HS-5 (cell line): ENCODE measurements at places on chromosomes 1 and 21.
A peak's percentile ranks its signal among the peaks of the same experiment; 100 is the strongest.

DNA sequence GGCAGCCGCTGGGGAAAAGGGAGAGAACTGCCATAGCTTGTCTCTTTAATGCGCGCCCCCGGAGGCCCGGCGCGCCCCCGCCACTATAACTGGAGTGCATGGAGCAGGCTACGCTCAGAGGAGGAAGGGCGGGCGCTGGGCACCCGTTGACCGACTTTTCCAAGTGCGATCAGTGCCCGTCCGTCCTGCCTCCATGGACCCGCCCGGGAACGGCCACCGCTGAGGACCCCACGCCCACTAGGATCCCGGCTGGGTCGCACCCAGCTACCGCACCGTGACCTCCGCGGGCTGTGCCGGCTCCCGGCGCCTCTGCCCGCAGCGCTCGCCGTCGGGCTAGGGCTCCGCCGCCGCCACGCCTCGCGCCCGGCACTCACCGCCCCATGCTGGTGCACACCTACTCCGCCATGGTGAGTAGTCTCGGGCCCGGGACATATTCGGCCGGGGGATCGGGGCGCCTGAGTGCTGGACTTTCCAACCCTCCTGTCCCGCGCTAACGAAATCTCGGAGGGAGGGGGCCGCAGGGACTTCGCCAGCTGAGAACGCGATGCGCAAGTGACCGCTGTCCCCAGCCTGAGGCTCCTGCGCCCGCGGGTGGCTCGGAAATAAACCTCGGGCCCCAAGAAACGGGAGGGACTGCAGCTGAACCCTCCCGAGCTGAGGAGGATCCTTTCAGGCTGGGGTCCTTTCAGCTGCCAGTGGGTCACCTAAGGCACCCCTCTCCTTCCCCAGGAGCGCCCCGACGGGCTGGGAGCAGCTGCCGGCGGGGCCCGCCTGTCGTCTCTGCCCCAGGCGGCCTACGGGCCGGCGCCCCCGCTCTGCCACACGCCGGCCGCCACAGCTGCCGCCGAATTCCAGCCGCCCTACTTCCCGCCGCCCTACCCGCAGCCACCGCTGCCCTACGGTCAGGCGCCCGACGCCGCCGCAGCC, at the start of gene TFAP2E:
Gene TFAP2E, plus strand, starts transcription at position 117 of the 927 bp plus-strand sequence. Its CDS starts 264 bp downstream, at position 381.
- DNase-seq = no peak

DNA sequence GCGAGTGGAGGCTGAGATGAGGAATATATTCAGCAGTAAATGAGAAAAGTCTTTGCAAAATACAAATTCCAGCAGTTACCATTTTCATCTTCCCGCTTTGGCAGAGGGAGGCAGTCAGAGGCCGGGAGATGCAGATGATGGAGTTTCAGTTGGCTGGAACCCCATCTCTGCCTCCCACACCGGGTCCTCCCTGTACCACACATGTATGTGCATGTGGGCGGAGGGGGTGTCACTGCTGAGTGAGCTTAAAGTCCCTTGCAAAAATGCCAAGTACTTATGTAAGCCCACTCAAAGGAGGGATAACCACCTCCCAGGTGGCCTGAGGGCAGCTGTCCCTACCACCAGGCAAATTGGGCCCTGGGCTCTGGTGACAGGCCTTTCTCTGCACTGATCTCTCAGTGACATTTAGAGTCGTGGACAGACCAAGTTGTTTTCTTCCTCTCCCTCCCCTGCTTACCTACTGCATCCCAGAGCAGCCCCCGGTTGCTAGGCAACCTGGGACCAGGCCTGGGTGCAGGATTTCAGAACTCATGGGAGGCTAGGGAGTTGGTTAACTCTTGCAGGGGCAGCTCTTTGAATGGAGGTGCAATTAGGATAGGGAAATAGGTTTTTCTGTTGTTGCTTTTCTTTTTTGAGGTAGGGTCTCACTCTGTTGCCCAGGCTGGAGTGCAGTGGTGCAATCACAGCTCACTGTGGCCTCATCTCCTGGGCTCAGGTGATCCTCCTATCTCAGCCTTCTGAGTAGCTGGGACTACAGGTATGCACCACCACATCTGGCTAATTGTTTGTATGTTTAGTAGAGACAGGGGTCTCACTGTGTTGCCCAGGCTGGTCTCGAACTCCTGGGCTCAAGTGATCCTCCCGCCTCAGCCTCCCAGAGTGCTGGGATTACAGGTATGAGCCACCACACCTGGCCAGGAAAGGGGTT, 17.1 kb upstream of the UBXN10 start:
- no peak for DNase-seq

DNA sequence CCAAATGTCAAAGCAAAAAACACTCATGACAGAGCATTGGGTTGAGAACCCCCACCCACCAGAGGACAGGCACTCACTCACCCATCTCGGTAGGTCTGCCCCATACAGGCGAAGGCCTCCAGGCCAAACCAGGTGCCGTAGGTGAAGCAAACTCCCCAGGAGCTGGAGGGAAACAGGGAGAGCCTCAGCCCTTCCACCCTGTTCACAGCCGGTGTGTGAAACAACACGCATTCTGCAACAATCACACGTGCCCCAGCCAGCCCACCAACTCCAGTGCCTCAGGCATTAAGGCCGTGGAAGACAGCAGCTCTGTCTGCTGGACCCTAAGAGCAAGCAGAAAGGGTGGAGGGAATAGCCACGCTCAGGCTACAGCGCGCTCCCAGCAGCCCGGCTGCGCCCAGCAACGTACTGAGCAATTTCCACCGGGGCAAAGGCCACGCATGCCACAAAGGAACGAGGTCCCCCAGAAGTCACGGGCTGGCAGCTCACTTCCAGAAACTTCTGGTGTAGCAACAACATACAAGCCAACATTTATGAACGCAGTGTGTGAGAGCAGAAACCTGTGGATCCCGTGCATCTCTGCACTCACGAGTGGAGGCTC, 11.4 kb upstream of the SPATC1L start:
- DNase-seq = no peak

- DNase-seq = no peak
These were observed 40.8 kb upstream of the DOCK7 start for GRCh38 chr1:62728963-62729362.

DNA sequence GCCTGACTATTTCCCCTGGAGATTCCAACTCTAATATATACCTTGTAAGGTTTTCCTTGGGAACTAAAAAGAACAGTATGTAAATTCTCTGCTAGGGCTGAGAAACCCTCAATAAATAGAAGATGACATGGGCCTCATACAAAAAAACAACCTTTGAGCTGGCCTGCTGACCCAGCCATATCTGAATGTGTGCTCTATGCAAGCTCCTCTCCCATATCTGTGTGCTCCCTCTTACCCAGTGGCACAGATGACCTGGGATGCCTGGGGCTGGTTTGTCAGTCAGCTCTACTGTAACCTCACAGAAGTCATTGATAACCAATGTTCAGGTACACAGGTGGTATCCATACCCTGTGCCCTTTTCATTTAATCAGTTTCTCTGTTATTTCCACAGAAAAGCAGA, 329.2 kb downstream of the SEC16B start:
- DNase-seq = no peak

DNA sequence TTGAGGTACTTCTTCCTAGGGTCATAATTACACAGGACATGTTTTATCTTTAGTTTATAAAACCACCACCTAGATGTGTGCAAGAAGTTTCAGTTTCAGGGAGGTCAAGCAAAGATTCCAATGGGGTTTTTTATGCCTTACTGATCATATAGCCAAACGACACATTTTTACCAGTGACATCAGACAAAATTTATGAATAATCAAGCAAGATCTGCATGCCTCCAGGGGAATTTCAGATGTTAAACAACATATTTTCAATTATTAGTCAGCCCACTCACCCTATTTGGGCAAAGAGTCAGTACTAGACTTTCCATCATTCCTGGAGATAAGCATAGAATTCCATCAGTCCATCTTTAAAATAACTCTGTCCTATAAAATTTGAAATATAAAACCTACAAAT, 867.4 kb downstream of the KCNT2 start:
- DNase-seq = peak; percentile 20

DNA sequence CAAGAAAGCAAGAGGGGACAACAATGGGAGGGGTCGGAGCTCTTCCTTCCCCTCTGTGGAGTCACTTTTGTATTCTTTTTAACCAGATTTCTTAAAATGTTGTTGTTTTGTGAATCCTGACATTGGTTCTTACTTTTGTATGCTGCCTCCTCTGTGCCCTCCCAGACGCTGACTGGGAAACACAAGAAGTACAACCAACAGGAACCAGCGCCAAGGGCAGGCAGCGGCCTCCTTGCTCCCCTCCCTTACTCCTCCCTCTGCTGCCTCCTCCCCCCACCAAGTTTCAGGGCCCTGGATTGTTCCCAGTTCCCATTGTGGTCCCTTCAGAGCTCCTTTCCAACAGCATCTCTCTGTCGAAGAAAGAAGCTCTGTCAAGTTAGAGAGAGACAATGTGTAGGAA, 111.1 kb downstream of the BRINP2 start:
- DNase-seq = no peak

GRCh38 chr1:155650231-155650757, 38.3 kb downstream of the YY1AP1 start:
- no peak for DNase-seq

- DNase-seq = no peak
These were observed at the start of gene RGS21 for GRCh38 chr1:192316942-192317450. TSS of gene RGS21 (plus strand) at chr1:192316992. CDS start at chr1:192343037, 26,045 bp downstream.

DNA sequence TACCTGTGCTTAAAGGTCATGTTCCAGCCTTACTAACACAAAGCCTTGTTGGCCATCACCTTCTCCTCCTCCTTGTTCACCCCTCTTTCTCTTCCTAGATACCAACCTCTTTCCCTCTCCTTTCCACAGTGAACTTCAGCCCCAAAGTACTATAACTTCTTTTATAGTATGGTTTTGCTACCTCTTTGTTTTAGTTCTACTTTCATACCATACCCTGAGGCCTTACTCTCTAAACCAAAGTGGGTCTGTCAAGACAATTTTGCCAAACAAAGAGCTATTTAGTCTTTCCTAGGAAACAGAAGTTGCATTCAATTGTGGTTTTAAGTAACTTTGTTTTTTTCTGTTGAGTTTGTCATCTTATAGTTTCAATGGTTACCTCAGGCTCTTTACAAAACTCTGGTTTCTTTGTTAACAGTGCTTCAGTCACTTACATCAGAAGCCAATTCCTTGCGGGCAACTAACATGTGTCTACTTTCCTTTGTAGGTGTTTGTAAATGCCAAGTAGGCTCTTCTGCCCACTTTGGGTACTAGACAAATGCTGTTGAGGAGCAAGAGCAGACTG, 623.9 kb upstream of the PKN2 start:
- no peak for DNase-seq

GRCh38 chr1:206455666-206456344, 14.5 kb upstream of the IKBKE start:
- no peak for DNase-seq

- no peak for DNase-seq
These were observed 6.3 kb downstream of the MX2 start for GRCh38 chr21:41367945-41368734.

GRCh38 chr1:46285730-46286477, 17.5 kb downstream of the LRRC41 start:
- DNase-seq = no peak

- no peak for DNase-seq
These were observed 2.9 kb upstream of the SLC2A7 start for GRCh38 chr1:9028921-9029705.

- DNase-seq = no peak
These were observed 55.2 kb downstream of the TOMM20 start for GRCh38 chr1:235073331-235073967.

DNA sequence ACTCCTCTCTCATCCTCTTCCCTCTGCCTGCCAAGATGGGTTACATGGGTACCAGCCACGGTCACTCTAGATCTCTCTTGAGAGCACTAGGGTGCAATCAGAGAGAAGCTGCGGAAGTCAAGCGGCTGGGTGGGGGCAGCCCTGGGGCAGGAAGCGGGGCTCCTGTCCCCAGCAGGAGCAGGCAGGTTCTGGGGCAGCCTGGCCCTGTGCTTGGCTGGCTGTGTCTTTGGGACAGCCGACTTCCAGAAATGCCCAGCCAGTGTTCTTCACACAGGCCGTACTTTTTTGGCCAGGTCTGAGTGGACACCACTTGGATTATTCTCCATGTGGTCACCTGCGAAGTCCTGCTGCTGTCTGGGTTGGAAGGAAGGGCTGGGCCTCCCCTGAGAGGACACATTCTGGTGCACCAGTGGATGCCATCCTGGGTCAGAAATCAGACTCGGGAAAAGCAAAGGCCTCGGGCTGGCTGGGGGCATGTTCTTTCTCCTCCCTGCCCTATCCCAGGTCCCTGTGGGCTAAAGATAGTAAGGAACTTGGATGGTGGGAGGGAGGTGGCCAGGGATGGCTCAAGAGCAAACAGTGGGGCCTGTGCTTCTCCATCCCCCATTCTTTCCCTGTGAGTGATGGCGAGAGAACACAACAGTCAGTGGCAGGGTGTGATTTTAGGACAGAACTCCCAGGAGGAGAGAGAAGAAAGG, 93.7 kb downstream of the ITPKB start:
- no peak for DNase-seq

DNA sequence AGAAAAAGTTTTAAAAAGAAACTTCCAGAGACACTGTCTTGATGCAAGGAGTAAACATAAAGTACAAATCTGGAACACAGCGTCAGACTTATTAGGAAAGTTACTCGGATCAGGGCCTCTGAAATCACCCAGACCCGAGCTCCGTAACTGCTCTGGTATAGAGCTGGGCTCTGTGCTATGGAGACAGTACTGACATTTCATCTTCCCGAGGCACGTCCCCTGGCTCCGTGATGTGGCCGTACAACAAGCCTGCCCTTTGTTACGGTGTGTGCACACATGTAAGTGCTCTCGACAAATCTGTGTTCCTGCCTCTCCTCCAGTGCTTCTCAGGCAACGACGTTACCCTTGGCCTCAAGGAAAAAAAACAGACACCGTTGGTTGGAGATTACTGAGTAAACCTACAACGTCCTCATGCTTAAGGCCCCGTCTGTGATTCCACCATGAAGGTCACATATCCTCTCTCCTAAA, 107.0 kb upstream of the IRF2BP2 start:
- no peak for DNase-seq

DNA sequence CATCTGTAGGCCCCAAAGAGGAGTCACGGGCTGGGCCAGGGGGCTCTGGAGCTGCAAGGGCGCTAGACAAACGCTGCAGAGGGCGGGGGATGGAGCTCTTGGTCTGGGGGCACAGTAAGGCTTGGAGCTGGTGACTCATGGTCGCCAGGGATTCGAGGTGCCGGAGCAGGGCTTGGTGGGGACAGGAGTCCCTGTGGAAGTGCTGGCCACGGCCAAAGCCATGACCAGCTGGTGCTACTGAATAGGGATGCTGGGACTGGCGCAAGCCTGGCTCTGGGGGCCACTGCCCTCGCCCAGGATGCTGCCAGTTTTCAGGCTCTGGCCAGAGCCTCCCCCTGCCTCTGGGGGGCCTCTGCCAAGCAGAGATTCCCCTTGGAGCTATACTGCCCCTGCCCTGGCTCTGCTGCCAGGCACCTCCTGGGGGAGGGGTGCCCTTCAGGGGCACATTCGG, 25.2 kb downstream of the SPOCD1 start:
- no peak for DNase-seq
